ENCODE measurements at places on chromosomes 5 and 9.

GRCh38 chr9:90301277-90301653 lies 341.4 kb downstream of the DIRAS2 start:
- peak; percentile 87 for DNase-seq

- no peak for DNase-seq
Measured at GRCh38 chr9:93679536-93680442, 103.4 kb downstream of the PHF2 start.

GRCh38 chr9:116286297-116286696 lies 132.7 kb downstream of the PAPPA start:
- DNase-seq: no peak

DNA sequence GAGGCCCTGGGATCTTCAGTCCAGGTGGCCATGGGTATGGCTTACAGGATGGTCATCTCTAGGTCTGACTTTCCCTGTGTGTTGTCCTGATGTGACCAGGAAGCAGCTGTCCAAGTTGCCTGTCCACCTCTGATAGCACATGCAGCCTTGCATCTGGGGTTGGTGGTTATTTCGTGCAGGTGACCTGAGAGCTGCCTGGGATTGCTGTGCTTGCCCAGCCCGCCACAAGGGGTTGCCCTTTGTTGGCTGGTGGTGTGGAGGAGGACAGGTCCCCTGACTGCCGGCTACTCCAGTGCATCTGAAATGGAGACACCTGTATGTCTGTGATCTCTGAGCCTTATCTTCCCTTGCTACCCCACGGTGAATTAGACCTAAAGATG lies 212.6 kb downstream of the ARHGAP26 start:
- no peak for DNase-seq

DNA sequence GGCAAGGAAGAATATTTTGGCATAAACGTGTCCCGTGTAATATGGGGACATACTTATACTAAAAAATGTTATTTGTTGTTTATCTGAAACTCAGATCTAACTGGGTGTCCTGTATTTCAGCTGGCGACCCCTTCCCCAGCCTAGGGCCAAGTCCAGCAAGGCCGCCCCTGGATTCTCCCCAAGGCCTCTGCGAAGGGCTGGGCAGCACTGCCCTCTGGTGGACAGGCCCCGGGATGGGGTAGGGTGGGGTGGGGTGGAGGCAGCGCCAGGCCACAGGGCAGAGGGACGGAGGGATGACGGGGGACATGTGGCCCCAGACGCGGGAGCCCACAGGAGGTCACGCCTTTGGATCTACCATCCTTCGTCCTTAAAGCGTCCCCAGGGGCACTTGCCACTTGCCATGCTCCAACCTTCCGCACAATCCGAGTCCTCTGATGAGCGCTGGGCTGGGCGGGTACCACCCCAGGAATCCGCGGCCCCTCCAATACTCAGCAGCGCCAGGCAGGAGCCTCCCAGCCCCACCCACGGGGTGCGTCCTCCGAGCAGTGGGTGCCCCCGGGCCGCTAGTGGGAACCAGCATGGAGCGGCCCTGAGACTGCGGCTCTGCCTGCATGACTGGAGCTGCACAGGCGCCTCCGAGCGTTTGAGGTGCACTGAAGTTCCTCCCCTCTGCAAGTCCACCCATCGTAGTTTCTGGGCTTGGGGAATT lies 7.1 kb upstream of the AGPAT2 start:
- DNase-seq: no peak

GRCh38 chr9:114694146-114694545 lies 12.2 kb upstream of the TEX48 start:
- DNase-seq: no peak

- no peak for DNase-seq
Measured at GRCh38 chr5:176712546-176713304, 65.4 kb downstream of the TSPAN17 start.

All from non-pigmented ciliary epithelial cell (primary cell).